ENCODE measurements at places on chromosomes 5 and 9.

GRCh38 chr5:123297866-123298265 is 125.3 kb downstream of the CEP120 start:
- no peak for DNase-seq

DNA sequence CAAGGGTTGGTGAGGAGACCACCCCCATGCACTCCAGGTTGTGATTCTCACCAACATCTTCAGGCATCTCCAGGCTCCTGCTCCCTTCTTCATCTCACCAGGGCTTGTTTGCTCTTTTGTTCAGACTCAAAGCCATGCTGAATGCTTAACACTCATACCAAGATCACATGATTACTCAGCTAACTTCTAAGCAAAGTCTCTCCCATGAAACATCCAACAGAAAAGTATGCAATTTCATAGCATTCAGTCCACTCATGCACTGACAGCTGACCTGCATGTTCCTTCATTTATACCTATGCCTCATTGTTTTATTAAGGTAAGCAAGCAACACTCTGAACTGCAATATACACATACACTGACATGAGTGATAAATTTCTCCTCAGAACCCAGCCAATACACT is 69.0 kb downstream of the SHC3 start:
- no peak for DNase-seq

- no peak for DNase-seq
Measured at GRCh38 chr9:120071760-120072159, 508.2 kb downstream of the CDK5RAP2 start.

GRCh38 chr5:43006424-43007202 is 33.5 kb downstream of the ANXA2R start:
- no peak for DNase-seq

DNA sequence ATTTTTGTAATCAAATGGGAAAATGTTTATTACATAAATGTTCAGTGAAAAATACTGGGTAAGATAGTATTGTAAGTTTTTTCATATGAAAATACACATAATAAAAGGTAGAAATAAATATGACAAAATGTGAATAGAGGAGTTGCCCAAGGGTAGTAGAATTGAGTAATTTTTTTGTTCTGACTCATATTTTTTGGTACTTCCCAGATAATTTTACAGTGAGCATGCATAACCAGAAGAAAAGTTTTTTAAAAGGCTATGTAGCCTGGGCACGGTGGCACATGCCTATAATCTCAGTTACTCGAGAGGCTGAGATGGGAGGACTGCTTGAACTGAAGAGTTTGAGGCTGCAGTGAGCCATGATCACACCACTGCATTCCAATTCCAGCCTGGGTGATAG is 116.9 kb downstream of the PIP5K1B start:
- no peak for DNase-seq

GRCh38 chr9:93131599-93132286 is 2.3 kb downstream of the NINJ1 start:
- DNase-seq = no peak

DNA sequence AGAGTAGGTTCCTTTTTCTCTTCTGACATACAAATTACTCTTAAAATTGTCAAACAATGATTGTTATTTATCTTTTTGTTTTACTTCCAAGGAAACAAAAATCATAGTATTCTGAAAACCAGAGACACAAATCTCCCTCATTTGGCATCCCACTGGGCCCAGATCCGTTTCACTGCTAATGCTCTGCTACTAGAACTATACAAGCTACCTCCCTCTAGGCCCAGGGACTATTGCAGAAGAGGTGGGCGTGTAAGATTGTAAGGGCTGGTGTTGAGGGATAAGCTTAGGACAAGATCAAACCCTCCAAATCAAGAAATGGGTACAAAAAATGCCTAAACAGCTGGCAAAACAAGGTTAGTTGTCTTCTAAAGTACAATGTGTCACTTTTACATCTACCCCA is 928.9 kb upstream of the CDH10 start:
- DNase-seq = no peak

Data from NCI-H2227 treated with DMSO at 0.1 percent for 48 hours (cell line).